ENCODE measurements at places on chromosomes 2 and 18. TPM values are rescaled to one million over a fixed set of nuclear protein-coding genes. Genes with fewer than 3 reads are reported as not detected.

GRCh38 chr2:30777661-30778505, 29.4 kb downstream of the CAPN13 start:
- peaks cover 35% of the 10 kb centered on the region for H3K27me3 ChIP-seq
- H3K4me3 ChIP-seq = no peak overlapping the region
- no peaks in the 10 kb centered on the region for H3K36me3 ChIP-seq
- H3K4me1 ChIP-seq = no peaks in the 10 kb centered on the region

The MFSD2B gene
- not detected for total RNA-seq

DNA sequence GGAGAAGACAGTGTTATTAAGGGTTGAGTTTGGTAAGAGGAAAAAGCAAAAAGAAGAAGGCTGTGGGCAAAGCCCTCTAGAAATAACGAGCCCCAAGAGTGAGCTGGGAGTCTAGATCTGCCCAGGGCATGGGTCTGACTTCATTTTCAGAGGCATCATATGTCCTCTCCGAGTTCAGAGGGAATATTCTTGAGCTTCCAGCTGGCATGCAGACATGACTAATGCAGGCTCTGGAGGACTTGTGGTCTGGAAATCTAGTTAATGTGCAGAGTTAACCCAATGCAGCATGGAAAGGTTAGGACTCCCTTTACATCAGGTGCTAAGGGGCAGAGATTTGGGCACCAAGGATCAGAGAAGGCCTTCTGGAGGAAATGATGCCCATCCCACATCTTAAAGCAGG, 7.3 kb downstream of the ACMSD start:
- H3K36me3 ChIP-seq = no peaks in the 10 kb centered on the region
- H3K27me3 ChIP-seq = no peaks in the 10 kb centered on the region
- H3K4me3 ChIP-seq = no peak overlapping the region
- DNase-seq = peak; percentile 30
- H3K27ac ChIP-seq = no peak overlapping the region
- no peaks in the 10 kb centered on the region for H3K4me1 ChIP-seq

DNA sequence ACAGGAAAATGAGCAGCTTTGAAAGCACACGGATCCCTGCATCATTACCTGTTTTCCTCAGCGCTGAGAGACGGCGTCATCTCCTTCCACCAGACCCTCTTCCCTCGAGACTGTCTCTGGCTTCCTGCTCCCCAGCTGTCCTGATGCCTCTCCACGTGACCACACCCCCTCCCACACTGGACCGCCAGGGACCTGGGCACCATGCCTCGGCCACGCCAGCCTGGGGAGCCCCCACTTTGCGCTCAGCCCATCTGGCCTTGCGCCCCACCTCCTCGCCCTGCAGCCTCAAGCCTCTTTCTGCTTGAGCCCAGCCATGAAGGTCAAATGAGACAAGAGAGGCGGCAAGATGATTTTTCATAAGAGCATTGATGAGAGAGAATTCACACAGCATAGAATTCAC, 66.0 kb upstream of the ACKR3 start:
- no peak for DNase-seq
- H3K27me3 ChIP-seq = peaks cover 38% of the 10 kb centered on the region
- no peaks in the 10 kb centered on the region for H3K4me1 ChIP-seq
- H3K36me3 ChIP-seq = no peaks in the 10 kb centered on the region
- H3K4me3 ChIP-seq = no peak overlapping the region

DNA sequence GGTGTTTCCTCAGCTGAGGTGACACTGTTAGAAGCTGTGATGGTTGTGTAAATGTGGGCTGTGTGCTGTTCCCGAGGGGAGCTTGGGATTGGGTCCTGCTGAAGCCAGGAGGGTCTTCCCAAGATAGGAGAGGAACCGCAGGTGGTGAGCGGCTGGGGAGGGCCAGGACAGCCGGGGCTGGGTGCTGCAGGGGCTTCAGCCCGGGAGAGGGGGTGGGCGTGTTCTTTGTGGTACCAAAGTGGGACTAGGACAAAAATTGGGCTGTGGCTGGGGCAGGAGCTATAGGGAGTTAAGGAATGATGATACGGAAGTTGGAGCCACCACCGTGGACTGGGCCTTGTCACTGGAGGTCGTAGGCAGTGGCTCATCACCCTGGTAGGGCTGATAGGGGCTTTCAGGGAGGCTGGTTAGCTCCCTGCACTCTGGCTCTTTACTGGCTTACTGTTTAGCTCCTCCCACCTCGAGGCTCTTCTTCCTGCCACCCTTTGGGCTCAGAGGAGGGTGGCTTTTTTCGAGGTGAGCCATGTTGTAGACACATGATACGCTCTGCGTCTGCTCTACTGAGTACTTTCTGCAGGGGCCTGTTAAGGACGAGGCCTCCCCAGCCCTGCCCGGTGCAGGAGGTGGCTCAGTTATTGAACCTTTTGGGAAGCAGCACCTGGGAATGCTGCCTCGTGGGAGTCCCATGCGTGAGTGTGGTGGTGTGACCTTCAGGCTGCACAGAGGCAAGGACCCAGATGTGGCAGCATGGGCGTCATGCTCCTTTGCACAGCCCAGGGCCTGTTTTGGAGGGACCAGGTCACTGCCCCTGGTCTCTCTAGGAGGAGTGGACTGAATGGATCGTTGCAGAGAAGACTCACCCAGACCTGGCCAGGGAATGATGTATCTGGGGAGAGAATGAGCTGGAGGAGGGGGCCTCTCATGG, 21.6 kb downstream of the ASB1 start:
- peaks cover 76% of the 10 kb centered on the region for H3K36me3 ChIP-seq
- no peak for DNase-seq
- H3K27ac ChIP-seq = no peak overlapping the region
- no peaks in the 10 kb centered on the region for H3K4me1 ChIP-seq
- H3K4me3 ChIP-seq = no peak overlapping the region
- no peaks in the 10 kb centered on the region for H3K27me3 ChIP-seq

DNA sequence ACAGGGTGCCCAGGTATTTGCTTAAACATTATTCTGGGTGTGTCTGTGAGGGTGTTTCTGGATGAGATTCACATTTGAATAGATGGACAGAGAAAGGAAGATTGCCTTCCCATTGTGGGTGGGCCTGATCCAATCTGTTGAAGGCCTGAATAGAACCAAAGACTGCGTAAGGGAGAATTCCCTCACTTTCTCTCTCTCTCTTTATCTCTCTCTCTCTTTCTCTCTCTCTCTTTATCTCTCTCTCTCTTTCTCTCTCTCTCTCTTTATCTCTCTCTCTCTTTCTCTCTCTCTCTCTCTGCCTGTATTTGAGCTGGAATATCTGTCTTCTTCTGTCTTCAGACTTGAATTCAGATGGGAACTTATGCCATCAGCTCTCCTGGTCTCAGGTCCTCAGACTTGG, 148.4 kb downstream of the FAM124B start:
- no peaks in the 10 kb centered on the region for H3K27me3 ChIP-seq
- no peak overlapping the region for H3K27ac ChIP-seq
- DNase-seq = no peak
- H3K36me3 ChIP-seq = no peaks in the 10 kb centered on the region
- no peak overlapping the region for H3K4me3 ChIP-seq

- peaks cover 86% of the 10 kb centered on the region for H3K36me3 ChIP-seq
- DNase-seq = no peak
- no peak overlapping the region for H3K4me3 ChIP-seq
- peak overlapping the region; percentile 39 for H3K27ac ChIP-seq
- H3K27me3 ChIP-seq = no peaks in the 10 kb centered on the region
Observed at GRCh38 chr2:112661656-112662305, 16.0 kb downstream of the SLC20A1 start.

GRCh38 chr2:191791953-191792560, 54.8 kb downstream of the CAVIN2 start:
- no peak for DNase-seq
- H3K4me1 ChIP-seq = no peaks in the 10 kb centered on the region
- H3K27ac ChIP-seq = no peak overlapping the region
- no peak overlapping the region for H3K4me3 ChIP-seq
- no peaks in the 10 kb centered on the region for H3K36me3 ChIP-seq

DNA sequence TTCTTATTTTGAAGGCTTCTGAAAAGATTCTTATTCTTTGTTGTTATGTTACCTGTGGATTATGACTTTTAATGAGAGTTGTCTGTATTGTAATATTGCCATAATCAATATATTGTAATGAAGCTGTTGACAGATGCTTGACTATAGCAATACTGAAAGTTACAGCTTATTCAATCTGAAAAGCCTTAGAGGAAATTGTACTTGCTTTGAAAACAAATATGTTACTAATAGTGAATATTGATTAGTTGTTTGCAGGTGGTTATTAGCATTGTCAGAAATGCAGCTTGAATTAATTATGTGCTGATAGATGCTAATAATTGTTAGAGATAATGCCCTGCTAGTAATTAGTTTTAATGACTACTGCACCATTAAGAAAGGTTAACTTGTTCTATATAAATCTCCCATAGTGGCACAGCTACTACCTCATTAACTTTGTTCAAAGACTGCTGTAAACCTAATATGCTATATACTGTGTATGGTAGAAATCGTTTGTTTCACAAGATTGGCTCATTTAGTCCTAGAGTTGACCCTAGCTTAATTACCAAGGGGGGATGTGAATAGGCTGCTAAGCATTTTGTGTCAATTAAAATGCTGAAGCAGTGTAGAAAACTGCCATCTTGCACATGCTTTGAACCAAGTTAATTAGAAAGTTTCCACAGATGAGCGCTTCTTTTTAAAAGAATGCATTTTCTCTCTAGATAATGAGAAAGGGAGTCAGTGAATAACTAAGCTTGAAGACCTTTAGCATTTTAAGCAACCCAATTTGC, 30.5 kb downstream of the SLC39A10 start:
- H3K4me3 ChIP-seq = no peak overlapping the region
- DNase-seq = no peak
- H3K36me3 ChIP-seq = peaks cover 24% of the 10 kb centered on the region
- peak overlapping the region; percentile 51 for H3K27ac ChIP-seq

GRCh38 chr2:200065477-200065876, 110.1 kb downstream of the MAIP1 start:
- H3K4me1 ChIP-seq = no peaks in the 10 kb centered on the region
- no peak overlapping the region for H3K4me3 ChIP-seq
- no peak overlapping the region for H3K27ac ChIP-seq
- DNase-seq = no peak
- H3K36me3 ChIP-seq = no peaks in the 10 kb centered on the region

DNA sequence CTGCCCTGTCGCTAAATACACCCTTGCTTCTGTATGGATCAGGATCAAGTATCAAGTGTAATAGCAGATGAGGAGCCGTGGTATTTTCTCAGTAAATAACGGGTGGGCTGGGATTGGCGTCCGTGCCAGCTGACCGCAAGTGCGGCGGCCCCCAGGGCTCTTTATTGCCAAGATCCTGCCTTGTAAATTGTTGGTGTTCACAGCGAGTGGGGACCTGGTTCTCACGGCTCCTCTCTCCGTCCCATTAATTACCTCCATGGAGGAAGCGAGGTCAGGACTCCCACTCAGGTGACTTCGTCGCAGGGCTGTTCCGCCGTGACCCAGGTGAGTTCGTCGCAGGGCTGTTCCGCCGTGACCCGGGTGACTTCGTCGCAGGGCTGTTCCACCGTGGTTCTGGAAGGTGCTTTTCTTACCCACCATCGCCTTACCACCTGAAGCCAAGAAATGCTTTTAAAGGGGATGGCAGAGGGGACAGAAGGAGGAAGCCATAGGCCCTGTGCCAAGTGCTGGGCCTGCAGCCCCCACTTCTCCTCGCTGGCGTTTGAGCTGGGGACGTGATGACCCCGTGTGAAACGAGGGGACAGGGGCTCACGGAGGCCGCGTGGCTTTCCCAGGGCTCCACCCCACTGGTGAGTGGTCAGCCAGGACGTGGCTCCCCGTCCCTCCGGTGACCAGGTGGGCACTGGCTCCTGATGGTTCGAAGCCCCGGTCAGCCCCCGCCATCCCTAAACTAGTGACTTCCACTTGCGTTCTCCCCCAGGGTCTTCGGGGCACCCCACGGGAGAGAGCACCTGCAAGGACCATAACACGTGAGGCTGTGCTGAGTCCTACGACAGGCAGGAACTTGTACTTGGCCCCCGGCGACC, 118.4 kb downstream of the TWIST2 start:
- H3K4me3 ChIP-seq = no peak overlapping the region
- H3K27ac ChIP-seq = no peak overlapping the region
- no peaks in the 10 kb centered on the region for H3K36me3 ChIP-seq
- DNase-seq = no peak
- H3K4me1 ChIP-seq = peaks cover 6% of the 10 kb centered on the region

DNA sequence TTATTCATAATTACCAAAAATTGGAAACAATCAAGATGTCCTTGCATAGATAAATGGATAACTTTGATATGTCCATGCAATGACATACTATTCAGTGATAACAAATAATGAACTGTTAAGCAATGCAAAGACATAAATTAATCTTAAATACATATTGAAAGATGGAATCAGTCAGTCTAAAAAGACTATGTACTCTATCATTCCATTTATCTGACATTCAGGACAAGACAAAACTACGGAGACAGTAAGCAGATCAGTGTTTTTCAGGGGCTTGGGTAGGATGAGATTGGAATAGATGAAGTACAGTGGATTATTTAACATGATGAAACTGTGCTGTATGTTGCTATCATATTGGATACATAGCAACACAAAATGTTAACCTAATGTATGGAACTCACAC, 21.3 kb upstream of the ZNF804A start:
- H3K27ac ChIP-seq = no peak overlapping the region
- no peaks in the 10 kb centered on the region for H3K27me3 ChIP-seq
- DNase-seq = no peak
- no peaks in the 10 kb centered on the region for H3K4me1 ChIP-seq

DNA sequence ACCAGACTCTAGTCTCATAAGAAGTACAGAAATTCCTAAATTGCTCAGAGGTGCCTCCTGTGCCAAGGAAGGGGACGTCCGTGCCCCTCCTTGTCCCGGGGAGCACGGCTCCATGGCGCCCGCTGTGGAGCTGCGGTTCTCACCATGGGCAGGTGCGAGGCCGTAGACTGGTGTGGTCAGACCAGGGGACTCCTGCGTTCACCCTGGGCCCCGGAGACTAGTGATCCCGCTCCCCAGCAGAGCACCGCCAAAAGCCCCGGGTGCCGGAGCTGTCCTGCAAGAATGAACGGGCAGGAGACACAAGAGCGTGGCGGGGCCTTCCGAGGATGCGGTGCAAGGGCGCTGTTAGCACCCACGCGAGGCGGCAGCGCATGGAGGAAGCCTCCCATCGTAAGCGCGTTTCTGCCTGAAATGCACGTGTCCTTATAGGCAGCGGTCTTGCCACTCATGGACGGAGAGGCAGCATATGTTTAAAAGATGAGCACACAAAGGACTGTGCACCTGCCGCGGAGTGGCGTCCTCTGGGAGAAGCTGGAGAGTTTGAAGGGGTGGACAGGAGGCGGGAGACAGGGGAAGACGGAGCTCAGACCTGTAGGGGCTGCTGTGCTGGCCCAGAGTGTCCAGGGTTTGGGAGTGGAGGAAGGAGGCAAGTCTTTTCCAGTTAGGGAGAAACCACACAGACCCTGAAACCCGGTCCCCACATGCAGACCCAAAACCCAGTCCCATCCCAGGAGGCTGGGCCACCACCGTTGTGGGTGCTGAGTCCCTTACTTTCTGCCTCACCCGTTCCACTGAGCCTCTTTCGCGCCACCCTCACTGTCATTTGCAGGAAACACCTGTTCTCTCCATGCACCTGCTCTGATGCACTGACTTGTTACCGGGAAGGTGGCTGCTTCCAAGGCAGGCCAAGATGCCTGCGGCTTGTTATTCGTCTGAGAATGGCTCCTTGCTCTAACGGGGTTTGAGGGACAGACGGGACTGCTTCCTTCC, 7.5 kb upstream of the KCNG2 start:
- no peaks in the 10 kb centered on the region for H3K27me3 ChIP-seq
- no peak overlapping the region for H3K4me3 ChIP-seq
- H3K27ac ChIP-seq = no peak overlapping the region
- H3K36me3 ChIP-seq = no peaks in the 10 kb centered on the region
- DNase-seq = no peak

The ATF2 gene
- total RNA-seq = 58.5 TPM

GRCh38 chr2:238294393-238295143, 6.2 kb upstream of the PER2 start:
- H3K27ac ChIP-seq = no peak overlapping the region
- no peak for DNase-seq
- no peaks in the 10 kb centered on the region for H3K36me3 ChIP-seq
- H3K4me3 ChIP-seq = no peak overlapping the region
- H3K27me3 ChIP-seq = peaks cover 11% of the 10 kb centered on the region

Data from MCF 10A (cell line).